Tibial nerve (tissue), 4 donors: ENCODE measurements at places on chromosomes 3 and 15.

- H3K4me1 ChIP-seq: no peaks in the 10 kb centered on the region
- DNase-seq: no peak
- H3K36me3 ChIP-seq: no peaks in the 10 kb centered on the region
- no peak overlapping the region for H3K27ac ChIP-seq
- H3K27me3 ChIP-seq: no peaks in the 10 kb centered on the region
- no peak overlapping the region for H3K4me3 ChIP-seq
Observed at GRCh38 chr3:106642161-106642560, 735.1 kb upstream of the CCDC54 start.

- H3K27me3 ChIP-seq: no peaks in the 10 kb centered on the region
- no peak for DNase-seq
- H3K4me3 ChIP-seq: no peak overlapping the region
- H3K36me3 ChIP-seq: peaks cover 4% of the 10 kb centered on the region
Observed at GRCh38 chr3:169790687-169791429, 17.7 kb downstream of the MYNN start.

- no peaks in the 10 kb centered on the region for H3K36me3 ChIP-seq
- H3K4me3 ChIP-seq: no peak overlapping the region
- DNase-seq: no peak
- H3K27ac ChIP-seq: no peak overlapping the region
- H3K27me3 ChIP-seq: no peaks in the 10 kb centered on the region
Observed at GRCh38 chr3:45207446-45207845, 18.6 kb downstream of the TMEM158 start.

DNA sequence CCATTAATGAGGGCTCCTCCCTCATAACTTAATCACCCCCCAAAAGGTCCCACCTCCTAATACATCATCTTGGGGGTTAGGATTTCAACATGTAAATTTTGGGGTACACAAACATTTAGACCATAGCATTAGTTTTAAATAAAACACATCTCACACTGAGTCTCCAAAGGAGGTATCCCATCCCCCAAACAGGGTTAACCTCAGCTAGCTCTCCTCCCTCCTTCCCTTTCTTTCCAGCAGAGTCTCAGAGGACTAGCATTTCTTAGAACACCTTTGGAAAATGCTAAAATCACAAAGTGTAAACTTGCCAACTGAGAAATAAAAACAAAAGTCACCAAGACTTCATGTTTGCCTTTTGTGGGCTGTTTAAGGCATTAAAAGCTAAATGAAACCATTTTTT, 51.2 kb upstream of the FOXB1 start:
- no peak for DNase-seq
- H3K36me3 ChIP-seq: no peaks in the 10 kb centered on the region
- H3K4me3 ChIP-seq: no peak overlapping the region
- H3K4me1 ChIP-seq: no peaks in the 10 kb centered on the region
- H3K27me3 ChIP-seq: no peaks in the 10 kb centered on the region

GRCh38 chr3:41037651-41038334, 161.5 kb upstream of the CTNNB1 start:
- H3K4me1 ChIP-seq: no peaks in the 10 kb centered on the region
- no peak for DNase-seq
- H3K27ac ChIP-seq: no peak overlapping the region
- H3K27me3 ChIP-seq: no peaks in the 10 kb centered on the region
- no peaks in the 10 kb centered on the region for H3K36me3 ChIP-seq

DNA sequence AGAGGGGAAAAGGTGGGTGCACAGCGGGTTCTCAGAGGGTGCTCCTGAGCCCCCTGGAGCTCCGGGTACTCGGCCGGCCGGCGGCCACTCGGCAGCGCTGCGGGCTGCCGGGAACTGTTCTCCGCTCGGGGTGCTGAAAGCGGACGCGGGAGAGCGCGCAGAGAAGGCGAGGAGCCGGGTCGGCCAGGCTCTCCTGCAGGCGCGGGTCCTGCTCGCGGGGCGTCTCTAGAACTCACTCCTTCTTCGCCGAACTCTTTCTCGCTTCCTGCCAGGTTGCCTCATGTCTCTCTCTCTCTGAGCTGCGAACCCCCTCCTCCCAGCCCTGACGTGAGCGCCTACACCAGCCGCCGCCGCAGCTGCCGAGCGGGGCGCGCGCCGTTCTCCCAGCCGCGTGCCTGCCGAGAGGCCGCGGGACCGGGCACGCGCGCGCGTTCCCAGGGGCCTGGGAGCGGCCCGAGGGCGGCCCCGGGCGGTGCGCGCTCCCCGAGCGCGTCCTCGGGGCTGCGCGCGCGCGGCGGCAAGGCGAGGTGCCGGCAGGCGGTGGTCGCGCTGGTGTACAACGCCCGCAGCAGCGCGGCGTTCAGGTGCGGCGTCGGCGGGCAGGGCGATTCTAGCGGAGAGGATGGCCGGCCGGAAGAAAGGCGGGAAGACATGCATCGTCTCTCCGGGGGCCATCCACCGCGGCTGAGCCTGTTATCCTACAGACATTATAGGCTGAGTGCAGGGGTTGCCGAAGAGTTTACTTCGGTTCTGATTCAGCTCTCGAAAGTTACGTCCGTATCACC, at the start of gene PEX5L:
Gene PEX5L, minus strand, starts transcription at position 267 of the 785 bp plus-strand sequence. CDS start 338 bp downstream, outside the sequence.
- no peaks in the 10 kb centered on the region for H3K27me3 ChIP-seq
- peak within 1 kb of the TSS; percentile 41 for H3K4me3 ChIP-seq

DNA sequence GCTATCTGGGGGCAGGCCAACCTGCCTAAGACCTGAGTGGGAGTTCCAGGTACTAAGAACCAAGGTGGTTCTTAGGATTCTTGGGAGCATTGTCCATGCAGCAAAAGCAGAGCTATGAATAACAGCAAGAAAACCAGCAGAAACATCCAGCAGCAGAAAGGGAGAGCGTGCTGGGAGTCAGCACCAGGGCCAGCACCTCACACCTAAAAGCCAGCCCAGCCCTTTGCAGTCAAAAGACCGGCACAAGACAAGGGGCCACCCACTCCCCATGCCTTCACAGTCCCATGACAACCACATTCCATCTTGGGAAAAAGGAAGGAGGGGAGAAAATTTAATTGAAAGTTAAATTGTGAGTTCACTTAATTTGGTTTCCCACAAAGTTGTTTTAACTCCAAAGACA, 364.9 kb downstream of the AGBL1 start:
- DNase-seq: no peak
- H3K36me3 ChIP-seq: no peaks in the 10 kb centered on the region
- no peaks in the 10 kb centered on the region for H3K27me3 ChIP-seq
- H3K4me1 ChIP-seq: no peaks in the 10 kb centered on the region
- H3K4me3 ChIP-seq: no peak overlapping the region
- H3K27ac ChIP-seq: no peak overlapping the region
